Upper lobe of right lung (tissue), 1 donor: ENCODE measurements at places on chromosomes 16 and 17.

- peak; percentile 35 for DNase-seq
- H3K4me1 ChIP-seq: no peaks in the 10 kb centered on the region
- H3K27ac ChIP-seq: no peak overlapping the region
These were observed 19.6 kb downstream of the BEAN1 start for GRCh38 chr16:66446737-66447136.

GRCh38 chr17:4573669-4574068, 10.7 kb upstream of the SMTNL2 start:
- peak; percentile 73 for DNase-seq
- no peak overlapping the region for H3K4me3 ChIP-seq
- no peak overlapping the region for H3K27ac ChIP-seq
- no peaks in the 10 kb centered on the region for H3K27me3 ChIP-seq
- H3K36me3 ChIP-seq: no peaks in the 10 kb centered on the region

DNA sequence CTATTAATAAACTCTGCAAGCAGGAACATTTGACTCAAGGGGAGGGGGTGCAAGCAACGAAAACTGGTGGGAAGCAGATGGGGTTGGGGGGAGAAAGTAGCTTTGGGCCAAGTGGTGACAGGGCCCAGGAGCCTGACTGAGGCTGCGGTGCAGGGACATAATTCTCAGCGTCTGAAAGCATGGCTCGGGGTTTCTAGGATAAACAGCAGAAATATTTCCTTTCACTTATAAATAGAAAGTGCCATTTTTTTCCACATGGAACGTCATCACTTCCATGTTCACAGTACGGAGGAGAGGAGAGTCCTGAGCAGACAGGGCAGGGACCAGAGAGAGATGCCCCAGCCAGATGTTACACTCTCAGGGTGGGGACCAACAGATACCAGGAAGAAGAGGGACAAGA, 197.1 kb downstream of the ZFHX3 start:
- H3K4me1 ChIP-seq: peaks cover 22% of the 10 kb centered on the region
- H3K27ac ChIP-seq: no peak overlapping the region
- H3K4me3 ChIP-seq: no peak overlapping the region
- H3K27me3 ChIP-seq: no peaks in the 10 kb centered on the region

DNA sequence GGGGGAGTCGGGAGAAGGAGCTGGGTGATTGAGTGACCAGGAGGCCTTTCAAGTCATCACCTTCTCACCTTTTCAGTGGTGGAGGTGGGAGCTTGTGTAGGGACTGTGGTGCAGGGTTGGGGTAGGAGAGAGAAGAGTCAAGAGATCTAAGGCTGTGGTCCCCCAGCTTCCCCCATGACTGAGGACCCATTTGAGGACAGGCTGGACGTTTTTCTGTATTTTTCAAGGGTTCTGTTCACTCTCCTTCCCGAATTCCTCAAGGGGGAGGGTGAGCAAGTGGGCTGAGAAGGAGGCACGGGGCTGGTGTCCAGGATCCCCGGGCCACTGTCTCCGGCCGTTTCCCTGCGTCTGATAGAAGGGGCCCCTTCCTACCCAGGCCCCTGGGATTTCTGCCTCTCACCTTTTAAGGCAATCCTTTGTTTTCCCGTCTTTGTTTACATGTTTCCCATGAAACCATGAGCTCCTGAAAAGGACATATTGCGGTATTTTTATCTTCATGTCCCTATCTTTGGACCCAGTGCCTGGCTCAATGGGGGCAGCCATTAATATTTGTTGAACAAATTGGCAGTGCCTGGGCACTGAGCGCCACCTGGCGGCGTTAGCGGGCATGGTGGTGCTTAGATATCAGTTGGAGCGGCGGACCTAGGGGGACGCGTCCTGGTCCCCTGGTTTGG, 9.2 kb upstream of the CD300A start:
- no peak overlapping the region for H3K4me3 ChIP-seq
- H3K27ac ChIP-seq: no peak overlapping the region
- H3K36me3 ChIP-seq: no peaks in the 10 kb centered on the region
- DNase-seq: peak; percentile 89
- H3K27me3 ChIP-seq: no peaks in the 10 kb centered on the region

DNA sequence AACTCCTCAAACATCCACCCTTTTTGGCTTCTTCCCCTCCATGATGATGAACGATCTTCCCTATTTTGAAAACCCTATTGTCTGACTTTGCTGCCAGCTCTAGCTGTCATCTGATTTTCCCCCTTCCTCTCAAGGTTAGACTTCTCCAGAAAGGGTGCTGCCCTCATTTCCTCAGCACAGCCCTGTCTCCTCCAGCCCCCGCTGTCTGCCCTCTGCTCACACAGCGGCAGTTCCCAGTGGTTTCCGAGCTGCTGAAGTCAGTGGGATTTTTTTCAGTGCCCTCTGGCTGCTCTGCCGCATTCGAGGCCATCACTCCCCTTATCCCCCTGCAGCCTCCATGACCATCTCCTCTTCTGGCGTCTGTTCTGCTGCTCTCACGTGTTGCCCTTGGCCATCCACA, 26.6 kb upstream of the C17orf107 start:
- H3K27me3 ChIP-seq: no peaks in the 10 kb centered on the region
- H3K36me3 ChIP-seq: no peaks in the 10 kb centered on the region
- DNase-seq: peak; percentile 80
- H3K4me1 ChIP-seq: peaks cover 26% of the 10 kb centered on the region
- no peak overlapping the region for H3K4me3 ChIP-seq
- H3K27ac ChIP-seq: peak overlapping the region; percentile 36

DNA sequence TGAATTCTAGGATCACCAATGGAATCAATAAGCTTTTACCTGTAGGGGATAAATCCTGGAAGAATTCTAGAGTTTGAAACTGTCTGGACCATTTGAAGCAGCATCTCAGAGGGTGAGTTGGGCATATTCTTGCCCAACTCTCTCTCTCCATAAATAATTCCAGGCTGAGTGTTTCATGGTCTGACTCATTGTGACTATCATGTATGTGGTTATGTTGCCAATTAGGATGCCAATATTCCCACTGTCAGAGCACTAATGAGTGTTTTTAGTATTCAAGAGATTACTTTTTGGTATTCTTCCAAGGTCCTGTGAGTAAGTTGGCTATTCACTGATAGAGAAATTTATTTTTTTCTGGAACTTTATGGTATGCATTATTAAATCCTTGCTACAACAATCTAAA, 456.9 kb downstream of the TOX3 start:
- no peaks in the 10 kb centered on the region for H3K4me1 ChIP-seq
- H3K36me3 ChIP-seq: no peaks in the 10 kb centered on the region
- no peak overlapping the region for H3K4me3 ChIP-seq
- H3K27ac ChIP-seq: no peak overlapping the region
- DNase-seq: no peak
- H3K27me3 ChIP-seq: no peaks in the 10 kb centered on the region

DNA sequence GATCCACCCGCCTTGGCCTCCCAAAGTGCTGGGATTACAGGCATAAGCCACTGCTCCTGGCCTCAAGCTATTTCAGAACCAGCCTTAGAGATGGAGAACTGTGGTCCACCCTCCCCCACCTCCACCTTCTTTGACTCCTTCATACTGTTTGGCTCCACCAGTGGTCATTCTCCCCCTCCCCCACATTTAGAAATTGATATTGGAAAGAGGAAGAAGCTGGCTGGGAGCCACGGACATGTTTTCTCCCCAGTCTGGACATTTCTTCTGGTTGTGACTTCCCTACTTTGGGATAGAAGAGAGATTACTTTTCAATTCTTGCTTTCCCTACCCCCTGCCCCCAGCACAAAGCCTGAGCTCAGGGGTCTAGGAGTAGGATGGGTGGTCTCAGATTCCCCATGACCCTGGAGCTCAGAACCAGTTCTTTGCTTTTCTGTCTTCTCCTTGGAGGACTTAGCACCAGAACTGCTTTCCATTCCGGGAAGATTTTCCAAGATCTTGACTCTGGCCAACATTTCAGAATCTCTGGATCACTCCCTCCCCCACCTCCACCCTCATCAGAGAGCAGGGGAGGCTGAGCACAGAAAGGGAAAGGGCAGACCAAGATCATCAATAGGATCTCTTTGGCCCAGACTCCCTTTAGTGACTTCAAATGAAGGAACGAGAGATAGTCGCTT, 16.3 kb downstream of the CAVIN1 start:
- DNase-seq: no peak
- peak overlapping the region; percentile 79 for H3K27ac ChIP-seq
- peaks cover 70% of the 10 kb centered on the region for H3K4me1 ChIP-seq
- no peak overlapping the region for H3K4me3 ChIP-seq
